ENCODE measurements at places on chromosomes 1 and 21. TPM values are rescaled to one million over a fixed set of nuclear protein-coding genes. Genes with fewer than 3 reads are reported as not detected.

DNA sequence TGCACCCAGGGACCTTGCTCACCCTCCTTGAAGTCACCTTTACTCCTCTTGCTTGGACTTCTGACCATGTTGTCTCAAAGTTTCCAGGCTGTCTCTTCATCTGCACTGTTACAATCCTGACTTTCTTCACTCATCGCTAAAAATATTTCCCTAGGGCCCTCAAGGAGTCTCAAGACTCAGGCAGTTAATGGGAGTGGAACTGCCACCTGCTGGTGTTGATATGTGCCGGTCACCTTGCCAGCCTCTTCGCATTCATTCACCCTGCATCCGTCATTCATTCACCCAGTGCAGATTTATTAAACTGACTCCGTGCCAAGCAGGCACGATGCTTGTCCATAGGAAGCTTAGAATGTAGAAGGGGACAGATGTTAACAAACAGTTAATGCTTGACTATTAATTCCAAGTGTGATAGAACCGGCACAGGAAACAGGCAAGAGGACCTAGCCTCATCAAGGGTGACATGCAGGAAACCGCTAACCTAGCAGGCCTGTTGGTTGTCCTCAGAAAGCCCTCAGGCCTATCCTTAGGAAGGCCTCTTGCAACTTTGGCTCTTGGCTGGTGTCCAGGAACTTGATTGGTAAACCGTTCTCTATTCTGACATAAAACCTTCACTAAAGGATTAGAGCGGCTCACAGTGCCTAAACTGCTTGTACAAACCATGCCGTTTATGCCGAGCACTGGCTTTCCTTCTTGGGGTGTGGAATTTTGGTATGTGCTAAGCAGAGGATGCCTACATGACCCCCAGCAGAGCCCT is 342.2 kb downstream of the CAMTA1 start:
- no peak for DNase-seq

DNA sequence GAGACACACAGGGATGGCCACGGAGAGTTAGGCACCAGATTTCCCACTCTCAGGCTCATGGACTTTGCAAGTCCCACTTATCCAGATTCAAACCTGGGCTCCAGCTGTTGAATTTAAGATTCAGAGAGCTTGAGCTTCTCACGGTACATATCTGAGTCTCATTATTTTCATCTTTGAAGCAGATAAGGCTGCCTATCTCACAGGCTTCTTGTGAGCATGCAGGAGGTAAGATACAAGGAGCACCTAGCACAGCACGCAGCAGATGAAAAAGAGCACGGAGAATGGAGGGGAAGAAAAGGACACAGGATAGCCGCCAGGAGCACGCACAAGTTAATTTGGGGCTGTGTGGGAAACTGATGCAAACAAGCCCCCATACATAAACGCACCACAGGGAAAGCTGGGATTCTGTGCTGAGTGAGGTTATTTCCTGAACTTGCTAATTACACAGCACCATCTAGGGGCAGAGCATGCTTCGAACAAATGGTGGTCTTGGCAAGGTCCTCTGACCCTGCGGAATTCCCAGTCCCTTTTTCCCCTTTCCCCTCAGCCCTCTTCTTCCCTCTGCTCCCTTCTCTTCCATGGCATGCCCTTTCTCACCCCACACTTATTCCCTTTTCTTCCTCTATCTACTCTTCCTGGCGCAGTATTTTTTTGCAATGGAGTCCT is 134.7 kb upstream of the VANGL1 start:
- DNase-seq, result no peak

DNA sequence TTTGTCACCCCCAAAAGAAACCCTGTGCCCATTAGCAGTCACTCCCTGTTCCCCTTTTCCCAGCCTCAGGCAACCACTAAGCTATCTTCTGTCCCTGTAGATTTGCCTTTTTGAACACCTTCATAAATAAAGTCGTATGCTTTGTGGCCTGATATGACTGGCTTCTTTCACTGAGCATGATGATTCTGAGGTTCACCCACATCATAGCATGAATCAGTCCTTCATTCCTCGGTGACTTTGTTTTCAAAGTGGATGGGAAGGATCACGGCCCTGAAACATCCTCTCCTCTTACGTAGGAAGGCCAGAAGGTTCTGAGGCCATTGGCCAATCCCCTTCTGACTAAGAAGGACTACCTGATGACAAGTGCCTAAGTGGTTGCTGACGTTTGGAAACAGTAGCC is 39.1 kb downstream of the NIPAL3 start:
- no peak for DNase-seq

The FAM151A gene
- total RNA-seq, result not detected

DNA sequence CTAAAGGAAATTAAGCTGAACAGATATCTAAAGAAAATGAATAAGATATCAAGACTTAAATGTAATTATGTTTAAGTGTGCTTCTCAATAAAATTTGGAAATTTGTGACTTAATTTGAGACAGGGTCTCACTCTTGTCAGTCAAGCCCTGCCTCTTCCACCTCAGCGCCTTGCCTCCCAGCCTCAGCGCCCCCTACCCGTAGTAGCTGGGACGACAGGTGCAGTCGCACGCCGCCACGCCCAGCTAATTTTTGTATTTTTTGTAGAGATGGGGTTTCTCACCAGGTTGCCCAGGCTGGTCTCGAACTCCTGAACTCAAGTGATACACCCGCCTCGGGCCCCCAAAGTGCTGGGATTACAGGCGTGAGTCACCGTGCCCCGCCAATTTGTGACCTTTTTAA is 117.0 kb downstream of the CLEC20A start:
- no peak for DNase-seq

The KIF14 gene
- 1.4 TPM for total RNA-seq

DNA sequence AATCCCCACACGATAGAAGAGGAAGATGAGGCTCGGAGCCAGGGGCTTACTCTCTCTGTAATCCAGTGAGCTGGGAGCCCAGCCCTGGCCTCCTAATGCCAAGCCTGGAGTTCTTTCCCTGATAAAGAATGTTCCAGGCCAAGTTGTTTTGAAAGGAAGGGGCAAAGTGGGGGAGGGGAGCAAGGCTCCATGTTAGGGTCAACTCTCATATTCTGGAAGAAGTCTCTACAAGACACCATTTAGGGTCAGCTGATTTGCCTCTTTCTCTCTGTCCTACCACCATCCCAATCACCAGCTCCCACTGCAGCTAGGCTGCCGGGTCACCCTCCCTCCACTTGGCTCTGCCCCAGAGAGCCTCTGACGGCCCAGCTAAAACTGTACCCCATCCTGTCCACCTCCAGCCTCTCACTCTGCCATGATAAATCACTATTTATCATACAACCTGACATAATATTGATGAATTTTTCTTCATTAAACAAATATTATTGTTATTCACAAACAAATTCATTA is 95.0 kb downstream of the GLIS1 start:
- DNase-seq, result no peak

DNA sequence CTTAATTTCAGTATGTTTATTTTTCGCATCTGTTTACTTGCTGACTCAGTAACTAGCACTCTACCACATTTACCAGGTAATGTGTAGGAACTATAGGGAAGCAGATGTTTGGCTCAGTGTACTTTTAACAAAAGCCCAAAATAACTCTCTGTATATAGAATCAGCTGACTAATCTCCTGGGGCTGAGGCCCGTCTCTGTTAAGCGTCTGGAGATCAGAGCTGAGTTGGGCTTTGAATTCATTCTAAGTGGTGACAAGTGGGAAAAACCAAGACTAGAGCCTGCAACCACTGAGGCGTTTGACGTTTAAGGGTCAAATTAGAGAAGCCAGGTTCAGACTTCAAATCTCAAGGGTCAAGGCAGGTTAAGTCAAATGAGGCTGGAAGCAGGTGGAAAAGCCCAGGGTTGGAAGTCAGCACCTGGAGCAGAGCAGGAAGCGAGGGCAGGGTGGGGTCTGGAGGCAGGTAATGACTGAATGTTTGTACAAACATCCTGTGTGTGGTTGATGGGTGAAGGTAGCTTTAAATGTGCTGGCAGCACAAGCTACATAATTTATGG is 56.8 kb upstream of the LYST start:
- no peak for DNase-seq

The S100A12 gene
- not detected for total RNA-seq

DNA sequence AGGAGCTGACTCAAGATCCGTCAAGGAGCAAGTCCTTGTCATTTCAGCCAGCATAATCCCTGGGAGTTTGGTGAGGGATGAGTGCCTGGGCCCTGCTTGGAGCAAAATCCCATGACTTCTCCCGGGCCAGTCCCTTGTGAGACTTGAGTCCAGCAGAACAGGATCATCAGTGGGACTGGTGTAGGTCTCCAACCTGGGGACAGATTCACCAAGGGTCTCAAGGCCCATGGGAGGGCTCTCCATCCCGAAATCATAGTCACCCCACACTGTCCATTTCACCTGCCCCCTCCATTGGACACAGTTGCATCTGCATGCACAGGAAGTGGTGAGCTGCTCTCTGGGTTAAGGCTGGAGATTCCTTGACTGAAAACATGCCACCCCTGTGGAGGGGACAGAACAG is 178.2 kb downstream of the FOXD2 start:
- DNase-seq, result peak; percentile 32

DNA sequence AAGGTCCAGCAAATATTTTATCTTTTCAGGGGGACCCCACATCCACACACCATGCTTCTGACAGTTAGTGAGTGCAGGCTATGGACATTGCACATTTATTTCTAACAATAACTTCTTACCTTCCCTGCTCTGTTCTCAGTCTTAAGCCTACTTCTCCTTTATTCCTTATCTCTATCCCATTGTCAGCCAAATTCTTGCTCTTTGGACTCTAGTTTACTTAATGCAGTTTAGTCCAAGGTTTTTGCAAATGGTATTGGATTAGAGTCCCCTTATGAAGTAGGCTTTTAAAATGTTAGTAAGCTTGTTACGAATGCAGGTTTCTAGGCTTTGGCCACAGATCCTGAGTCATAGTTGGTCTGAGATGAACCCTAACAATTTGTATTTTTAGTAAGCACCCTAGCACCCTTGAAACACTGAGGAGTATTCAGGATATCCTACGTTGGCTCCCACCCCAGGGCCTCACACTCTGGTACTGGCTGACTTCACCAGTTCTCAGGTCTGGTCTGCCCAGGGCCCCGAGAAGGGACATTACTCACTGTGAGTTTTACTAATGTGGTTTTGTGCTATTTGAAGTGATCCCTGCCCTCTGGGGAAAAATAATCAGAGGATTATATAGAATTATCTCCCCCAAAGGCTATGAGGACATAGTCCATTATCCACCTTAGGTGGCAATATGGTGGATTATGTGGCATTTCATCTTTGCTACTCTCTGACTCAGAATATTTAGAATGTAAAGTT is 239.5 kb downstream of the TGFB2 start:
- DNase-seq, result no peak

The MAN1A2 gene
- 35.2 TPM for total RNA-seq

The ADCY10 gene
- not detected for total RNA-seq

DNA sequence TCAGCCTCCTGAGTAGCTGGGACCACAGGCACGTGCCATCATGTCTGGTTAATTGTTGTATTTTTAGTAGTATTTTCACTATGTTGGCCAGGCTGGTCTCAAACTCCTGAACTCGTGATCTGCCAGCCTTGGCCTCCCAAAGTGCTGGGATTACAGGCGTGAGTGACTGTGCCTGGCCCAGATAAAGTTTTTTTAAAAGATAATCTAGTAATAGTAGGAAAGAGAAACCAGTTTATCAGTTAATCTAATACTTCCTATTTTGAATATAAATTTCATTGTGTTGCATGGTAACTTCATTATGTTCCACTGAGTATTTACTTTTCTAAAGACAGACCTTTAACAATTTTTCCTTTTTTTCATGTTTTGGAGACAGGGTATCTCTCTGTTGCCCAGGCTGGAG is 10.0 kb downstream of the RABGAP1L start:
- DNase-seq, result no peak

The AMY1A gene
- total RNA-seq, result not detected

The ABCA4 gene
- total RNA-seq, result 2.8 TPM

The LCE1A gene
- total RNA-seq, result 502 TPM

The GJC2 gene
- total RNA-seq, result 3.6 TPM

The DVL1 gene
- 151 TPM for total RNA-seq

The REG4 gene
- not detected for total RNA-seq

The HAO2 gene
- total RNA-seq, result 2.2 TPM

- DNase-seq, result no peak
These were observed 9.1 kb upstream of the TRABD2B start for GRCh38 chr1:48006264-48006663.

Measured in suprapubic skin (tissue), 4 donors.